ENCODE measurements at places on chromosomes 1 and 21.
A peak's percentile ranks its signal among the peaks of the same experiment; 100 is the strongest.

- H3K36me3 ChIP-seq, result peaks cover 3% of the 10 kb centered on the region
- no peak for DNase-seq
- peaks cover 16% of the 10 kb centered on the region for H3K27me3 ChIP-seq
- peak overlapping the region; percentile 84 for H3K27ac ChIP-seq
These were observed 493 bp downstream of the DISC1 start for GRCh38 chr1:231626951-231627614.

DNA sequence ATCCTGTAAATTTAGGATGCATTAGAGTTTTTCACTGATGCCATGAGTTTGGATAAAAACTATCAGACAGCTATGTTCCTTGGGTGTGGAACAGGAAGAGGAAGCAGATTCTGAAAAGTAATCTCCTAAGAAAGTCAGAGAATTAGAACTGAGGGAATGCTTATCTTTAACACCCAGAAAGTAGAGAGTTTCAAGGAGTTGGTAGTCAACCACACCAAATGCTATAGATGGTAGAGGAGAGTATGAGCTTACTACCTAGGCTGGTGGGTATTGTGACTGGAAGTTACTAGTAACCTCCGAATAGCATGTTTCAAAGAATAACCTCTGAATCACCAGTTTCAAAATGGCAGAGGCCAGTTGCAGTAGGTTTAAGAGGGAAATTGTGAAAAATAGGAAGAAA lies 288.0 kb downstream of the HMCN1 start:
- H3K27me3 ChIP-seq, result no peaks in the 10 kb centered on the region
- no peak overlapping the region for H3K4me3 ChIP-seq
- no peaks in the 10 kb centered on the region for H3K36me3 ChIP-seq
- no peak overlapping the region for H3K27ac ChIP-seq
- no peak for DNase-seq
- H3K4me1 ChIP-seq, result no peaks in the 10 kb centered on the region

- peaks cover 45% of the 10 kb centered on the region for H3K4me1 ChIP-seq
- DNase-seq, result no peak
- no peak overlapping the region for H3K4me3 ChIP-seq
- peaks cover 2% of the 10 kb centered on the region for H3K36me3 ChIP-seq
- H3K27me3 ChIP-seq, result no peaks in the 10 kb centered on the region
These were observed 7.9 kb upstream of the FUBP1 start for GRCh38 chr1:77986810-77987209.

DNA sequence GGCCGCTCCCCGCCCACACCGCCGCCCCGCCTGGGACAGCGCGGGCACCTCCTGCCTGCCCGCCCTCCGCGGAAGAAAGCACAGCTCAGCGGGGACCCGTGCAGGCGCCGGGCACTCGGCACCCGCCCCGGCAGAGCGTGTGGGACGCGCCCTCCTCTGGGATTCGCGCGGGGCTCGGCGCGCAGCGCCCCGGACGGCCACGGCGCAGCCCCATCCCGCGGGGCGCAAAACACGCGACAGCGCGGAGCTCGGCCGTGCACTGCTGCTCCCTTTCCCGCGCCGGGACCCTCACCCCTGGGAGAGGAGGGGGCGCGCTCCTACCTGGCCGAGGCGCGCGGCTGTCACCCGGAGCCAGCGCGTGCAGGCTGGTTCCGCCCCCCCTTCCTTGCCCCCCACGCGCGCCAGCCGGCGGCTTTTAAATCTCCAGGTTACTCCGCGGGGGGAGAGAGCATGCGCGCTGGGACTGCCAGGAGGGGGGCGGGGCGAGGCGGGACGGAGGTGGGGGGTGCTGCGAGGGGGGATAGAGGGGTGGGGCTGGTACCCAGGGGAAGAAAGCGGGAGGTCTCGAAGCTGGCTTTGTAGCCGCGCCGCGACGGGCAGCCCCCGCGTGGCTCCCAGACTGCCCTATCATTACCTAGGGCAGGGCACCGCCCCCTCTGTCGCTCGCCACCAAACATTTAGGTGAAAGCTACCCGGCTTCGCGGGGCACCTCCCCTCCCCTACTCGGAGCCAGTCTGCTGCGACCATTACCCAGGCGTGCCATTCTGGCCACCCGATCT lies at the start of gene SLC45A3:
TSS of gene SLC45A3 (minus strand) at position 437 of the 779 bp plus-strand sequence. CDS start 15,853 bp downstream, outside the sequence.
- H3K27me3 ChIP-seq, result peaks cover 13% of the 10 kb centered on the region
- DNase-seq, result no peak
- peak within 1 kb of the TSS; percentile 78 for H3K4me3 ChIP-seq

DNA sequence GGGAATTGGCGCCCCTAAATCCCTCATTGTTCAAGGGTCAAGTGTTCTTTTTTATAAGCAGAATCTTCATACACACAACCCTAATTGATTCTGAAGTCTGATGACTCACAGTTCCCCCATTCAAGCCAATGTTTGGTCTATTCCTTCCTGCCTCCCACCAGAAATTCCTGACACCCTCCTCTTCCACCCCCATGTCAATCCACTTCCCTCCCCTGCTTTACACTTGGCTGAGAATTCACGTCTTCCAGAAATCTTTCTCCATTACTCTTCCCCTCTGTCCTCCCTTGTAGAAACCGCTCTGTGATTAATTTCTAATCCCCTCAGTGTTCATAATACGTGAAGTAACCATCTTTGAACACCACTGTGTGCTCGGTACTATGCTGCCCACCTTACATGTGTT lies 76.2 kb upstream of the CD34 start:
- peaks cover 47% of the 10 kb centered on the region for H3K27me3 ChIP-seq
- DNase-seq, result no peak
- no peaks in the 10 kb centered on the region for H3K36me3 ChIP-seq
- H3K4me3 ChIP-seq, result no peak overlapping the region
- H3K27ac ChIP-seq, result no peak overlapping the region

DNA sequence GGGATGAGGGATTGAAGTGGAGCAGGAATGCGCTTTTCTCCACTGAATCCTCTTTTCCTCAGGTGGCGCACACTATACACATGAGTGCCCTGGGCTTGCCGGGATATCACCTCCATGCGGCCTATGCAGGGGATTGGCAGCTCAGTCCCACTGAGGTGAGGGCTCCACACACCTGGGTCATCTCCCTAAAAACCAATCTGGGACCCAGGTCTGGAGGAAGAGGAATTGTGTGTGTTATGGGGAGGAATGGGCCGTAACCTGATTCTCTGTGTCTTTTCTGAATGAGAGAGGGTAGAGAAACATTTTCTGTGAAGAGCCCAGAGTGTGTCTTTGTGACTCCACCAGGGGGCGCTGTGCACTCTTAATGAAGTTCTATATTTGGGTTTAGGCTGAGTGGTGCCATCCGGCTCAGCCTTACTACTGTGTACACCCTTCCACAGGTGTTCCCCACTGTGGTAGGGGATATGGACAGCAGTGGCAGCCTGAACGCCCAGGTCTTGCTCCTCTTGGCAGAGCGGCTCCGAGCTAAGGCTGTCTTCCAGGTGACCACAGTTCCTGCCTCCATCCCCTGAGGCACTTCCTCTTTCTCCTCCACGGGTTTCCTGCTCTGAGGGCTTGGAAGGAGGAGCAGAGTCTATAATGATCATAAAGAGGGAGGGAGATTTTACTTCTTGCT lies 1.5 kb downstream of the TOMM40L start:
- no peak overlapping the region for H3K27ac ChIP-seq
- H3K27me3 ChIP-seq, result no peaks in the 10 kb centered on the region
- peaks cover 15% of the 10 kb centered on the region for H3K36me3 ChIP-seq
- peak; percentile 90 for DNase-seq

GRCh38 chr1:245085508-245086095 lies 69.2 kb upstream of the KIF26B start:
- no peak overlapping the region for H3K27ac ChIP-seq
- H3K27me3 ChIP-seq, result no peaks in the 10 kb centered on the region
- no peaks in the 10 kb centered on the region for H3K4me1 ChIP-seq
- peaks cover 1% of the 10 kb centered on the region for H3K36me3 ChIP-seq
- H3K4me3 ChIP-seq, result no peak overlapping the region

DNA sequence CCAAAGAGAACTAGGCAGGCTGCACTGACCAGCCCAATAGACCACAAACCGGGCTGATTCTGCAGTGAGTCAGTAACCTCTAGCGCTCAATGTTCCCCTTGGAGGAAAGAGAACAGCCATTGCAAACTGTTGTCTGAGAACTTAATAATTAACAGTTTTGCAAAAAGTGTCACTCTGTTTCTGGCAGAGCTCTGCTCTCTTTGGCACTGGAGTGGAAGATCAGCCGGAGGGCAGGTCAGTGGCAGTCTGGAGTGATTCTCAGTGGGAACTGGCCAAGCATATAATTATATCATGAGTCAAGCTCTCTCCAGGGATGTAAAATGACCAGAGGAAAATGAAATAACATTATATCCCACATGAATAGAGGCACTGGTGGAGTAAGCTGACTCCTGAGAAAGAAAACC lies 238.3 kb downstream of the HLX start:
- no peak overlapping the region for H3K4me3 ChIP-seq
- no peaks in the 10 kb centered on the region for H3K27me3 ChIP-seq
- DNase-seq, result no peak
- H3K27ac ChIP-seq, result no peak overlapping the region
- no peaks in the 10 kb centered on the region for H3K36me3 ChIP-seq

DNA sequence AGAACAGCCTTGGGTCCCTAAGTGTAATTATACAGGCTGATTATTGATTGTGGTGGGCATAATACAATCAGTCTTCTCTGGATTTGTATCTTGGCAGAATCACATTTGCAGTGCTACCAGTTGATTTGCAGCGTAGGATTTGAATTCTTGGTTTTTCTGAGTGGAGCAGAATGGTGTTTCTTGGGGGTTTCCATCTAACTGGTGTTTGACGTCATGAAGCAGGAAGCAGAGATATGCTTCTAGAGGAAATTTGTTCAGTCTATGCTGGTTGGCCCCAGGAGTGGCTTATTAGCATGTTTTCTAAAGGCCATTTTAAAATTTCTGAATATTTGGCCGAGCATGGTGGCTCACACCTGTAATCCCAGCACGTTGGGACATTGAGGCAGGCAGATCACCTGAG lies 3.4 kb downstream of the CTTNBP2NL start:
- peaks cover 19% of the 10 kb centered on the region for H3K27me3 ChIP-seq
- H3K4me3 ChIP-seq, result no peak overlapping the region
- peaks cover 23% of the 10 kb centered on the region for H3K4me1 ChIP-seq
- H3K27ac ChIP-seq, result no peak overlapping the region
- H3K36me3 ChIP-seq, result peaks cover 1% of the 10 kb centered on the region
- DNase-seq, result no peak

DNA sequence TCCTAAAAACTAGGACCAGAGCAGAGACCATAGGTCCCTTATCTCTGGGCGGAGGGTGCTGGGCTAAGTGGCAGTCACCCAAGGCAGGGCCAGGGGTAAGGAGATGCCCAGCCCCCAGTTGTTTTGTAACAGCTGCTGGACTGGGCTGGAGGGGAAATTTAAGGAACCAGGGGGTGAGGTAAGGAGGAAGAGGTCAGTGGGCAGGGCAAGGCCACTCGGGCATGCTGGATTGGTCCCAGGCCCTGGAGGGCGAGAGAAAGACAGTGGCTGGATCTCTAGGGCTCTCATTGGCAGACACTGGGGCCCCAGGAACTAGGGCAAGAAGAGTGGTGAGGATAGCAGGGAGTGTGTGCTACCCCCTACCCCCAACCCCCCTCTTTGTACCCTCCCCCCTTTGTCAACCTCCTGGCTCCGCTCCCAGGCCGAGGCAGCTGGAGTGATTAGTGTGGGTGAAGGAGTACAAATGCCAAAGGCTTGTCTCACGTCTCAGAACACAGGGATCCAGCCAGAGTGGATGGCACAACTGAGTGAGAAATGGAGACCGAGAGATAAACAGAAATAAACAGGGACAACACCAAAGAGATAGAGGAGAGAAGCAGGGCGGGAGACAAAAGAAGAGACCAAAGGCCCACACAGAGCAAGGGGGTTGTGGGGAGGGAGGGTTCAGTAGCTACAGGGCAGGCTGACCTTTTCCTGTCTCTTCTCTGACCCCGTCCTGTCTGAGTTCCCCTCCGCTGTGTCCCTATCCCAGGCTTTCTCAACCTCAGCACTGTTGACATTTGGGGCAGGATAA lies 20.5 kb upstream of the THRAP3 start:
- H3K4me3 ChIP-seq, result no peak overlapping the region
- no peaks in the 10 kb centered on the region for H3K4me1 ChIP-seq
- no peak for DNase-seq
- H3K27ac ChIP-seq, result no peak overlapping the region
- H3K27me3 ChIP-seq, result peaks cover 12% of the 10 kb centered on the region
- H3K36me3 ChIP-seq, result no peaks in the 10 kb centered on the region

DNA sequence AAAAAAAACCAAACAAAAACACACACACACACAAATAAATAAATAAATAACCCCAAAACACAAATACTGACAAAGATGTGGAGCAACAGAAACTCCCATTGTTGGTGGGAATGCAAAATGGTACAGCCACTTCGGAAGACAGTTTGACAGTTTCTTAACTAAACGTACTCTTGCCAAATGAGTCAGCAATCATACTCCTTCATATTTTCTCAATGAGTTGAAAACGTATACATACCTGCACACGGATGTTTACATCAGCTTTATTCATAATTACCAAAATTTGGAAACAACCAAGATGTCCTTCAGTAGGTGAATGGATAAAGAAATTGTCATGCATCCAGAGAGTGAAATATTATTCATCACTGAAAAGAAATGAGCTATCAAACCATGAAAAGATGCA lies 23.5 kb downstream of the ASAP3 start:
- H3K27me3 ChIP-seq, result peaks cover 67% of the 10 kb centered on the region
- no peak for DNase-seq
- no peaks in the 10 kb centered on the region for H3K36me3 ChIP-seq
- H3K4me1 ChIP-seq, result peaks cover 3% of the 10 kb centered on the region
- H3K27ac ChIP-seq, result no peak overlapping the region

- H3K27me3 ChIP-seq, result no peaks in the 10 kb centered on the region
- peaks cover 1% of the 10 kb centered on the region for H3K36me3 ChIP-seq
- no peak overlapping the region for H3K27ac ChIP-seq
- no peak overlapping the region for H3K4me3 ChIP-seq
- H3K4me1 ChIP-seq, result peaks cover 20% of the 10 kb centered on the region
These were observed 5.7 kb downstream of the SLC19A1 start for GRCh38 chr21:45536301-45537081.

GRCh38 chr1:34885405-34886247 lies 26.1 kb upstream of the SMIM12 start:
- H3K4me1 ChIP-seq, result peaks cover 6% of the 10 kb centered on the region
- no peak overlapping the region for H3K27ac ChIP-seq
- peaks cover 69% of the 10 kb centered on the region for H3K27me3 ChIP-seq
- DNase-seq, result no peak
- H3K36me3 ChIP-seq, result peaks cover 3% of the 10 kb centered on the region
- peak overlapping the region; percentile 78 for H3K4me3 ChIP-seq

- H3K36me3 ChIP-seq, result peaks cover 5% of the 10 kb centered on the region
- peak overlapping the region; percentile 16 for H3K27ac ChIP-seq
- no peaks in the 10 kb centered on the region for H3K27me3 ChIP-seq
These were observed 69.8 kb upstream of the ATP5PO start for GRCh38 chr21:33985117-33986050.

DNA sequence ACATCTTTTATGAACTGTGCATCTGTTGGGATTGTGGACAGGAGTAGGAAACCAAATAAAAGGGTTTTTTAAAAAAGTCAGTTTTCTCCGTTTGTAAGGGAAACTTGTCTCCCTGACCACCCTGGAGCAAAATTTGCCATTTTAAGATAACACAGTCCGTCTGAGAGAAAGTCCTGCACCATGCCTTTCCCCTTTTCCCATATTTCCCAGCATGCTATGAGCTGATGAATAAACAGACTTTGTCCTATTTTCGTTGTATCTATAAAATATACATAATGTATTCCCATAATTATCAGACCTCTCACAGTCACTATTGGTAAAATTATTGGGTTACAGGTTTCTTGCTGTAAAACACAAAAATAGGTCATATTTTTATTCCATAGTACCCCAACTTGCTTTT lies 1.7 kb upstream of the AKT3 start:
- H3K4me3 ChIP-seq, result peak overlapping the region; percentile 83
- peaks cover 17% of the 10 kb centered on the region for H3K36me3 ChIP-seq
- H3K4me1 ChIP-seq, result peaks cover 22% of the 10 kb centered on the region
- DNase-seq, result no peak
